ENCODE measurements at places on chromosomes 1 and 21.

GRCh38 chr1:84078108-84078841, 65.8 kb upstream of the PRKACB start:
- no peak for DNase-seq

DNA sequence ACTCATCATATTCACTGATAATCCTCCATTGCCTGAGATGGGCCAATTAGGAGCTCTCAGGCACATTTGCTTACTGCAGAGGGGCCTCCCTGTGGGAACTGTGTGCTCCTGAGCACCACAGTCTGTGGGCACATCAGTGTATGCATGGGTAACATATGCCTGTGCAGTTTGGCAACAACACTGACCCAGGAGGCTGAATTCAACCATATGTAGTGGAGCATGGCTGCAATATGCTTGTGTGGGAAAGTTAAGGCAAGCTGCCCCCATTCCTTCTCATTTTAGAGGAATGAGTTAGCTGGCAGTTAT, 11.8 kb upstream of the FMOD start:
- DNase-seq, result no peak

- no peak for DNase-seq
These were observed 481.4 kb downstream of the PLA2G4A start for GRCh38 chr1:187310038-187310631.

- no peak for DNase-seq
These were observed 22.1 kb upstream of the SMYD3 start for GRCh38 chr1:246528933-246529731.
